Activated CD4-positive, alpha-beta T cell treated with anti-CD3 and anti-CD28 coated beads, Interleukin-2, amount 10 ng/mL, durations not matched to agents 7 days and 5 days (primary cell): ENCODE measurements at places on chromosomes 13 and 19. TPM values are rescaled to one million over a fixed set of nuclear protein-coding genes. Genes with fewer than 3 reads are reported as not detected.

GRCh38 chr19:58123354-58123753 lies 25.3 kb upstream of the ZSCAN18 start:
- no peak for DNase-seq

The IZUMO1 gene
- 0.10 TPM for total RNA-seq

DNA sequence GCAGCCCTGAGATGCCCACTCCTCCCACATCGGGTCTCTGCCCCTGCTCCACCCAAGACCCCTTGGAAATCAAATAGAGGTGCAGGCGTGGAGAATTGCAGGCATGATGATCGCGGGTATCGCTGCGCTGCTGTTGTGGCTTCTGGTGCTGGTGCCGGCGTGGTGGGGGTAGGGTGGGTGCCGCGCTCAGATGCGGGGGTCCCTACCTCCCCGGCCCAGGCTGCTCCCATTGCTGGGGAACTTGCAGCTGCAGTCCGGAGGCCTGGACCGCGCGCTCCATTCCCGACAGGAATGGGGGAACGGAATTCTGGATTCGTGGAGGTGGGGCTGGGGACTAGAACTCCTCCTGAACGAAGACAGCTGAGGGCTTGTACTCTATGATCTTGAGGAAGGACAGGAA lies 20.4 kb downstream of the CYP2F1 start:
- no peak for DNase-seq

GRCh38 chr13:37482331-37482730 lies 116.2 kb downstream of the POSTN start:
- DNase-seq = no peak

- DNase-seq = peak; percentile 7
Observed at GRCh38 chr13:98279473-98280175, 102.6 kb upstream of the RNF113B start.

DNA sequence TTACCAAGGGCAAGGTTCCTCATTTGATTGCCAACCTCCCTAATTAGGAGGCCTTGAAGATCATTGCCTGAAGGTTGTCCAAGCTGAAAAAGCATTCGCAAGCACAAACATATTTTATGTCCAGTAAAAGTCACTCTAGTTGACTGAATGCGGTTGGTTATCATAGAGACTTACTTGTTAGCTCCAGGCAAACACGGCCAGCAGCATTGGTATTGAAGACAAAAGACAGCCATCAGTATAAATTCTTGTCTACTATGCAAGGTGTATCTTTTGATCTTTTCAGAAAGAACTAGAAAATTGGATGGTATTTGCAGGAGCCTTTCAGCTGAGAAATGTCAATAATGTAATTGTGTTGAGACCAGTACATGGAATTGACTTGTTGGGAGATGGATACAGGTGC lies 129.9 kb downstream of the GPC6 start:
- no peak for DNase-seq
